NCI-H774 (cell line): ENCODE measurements at places on chromosomes 4 and X.

DNA sequence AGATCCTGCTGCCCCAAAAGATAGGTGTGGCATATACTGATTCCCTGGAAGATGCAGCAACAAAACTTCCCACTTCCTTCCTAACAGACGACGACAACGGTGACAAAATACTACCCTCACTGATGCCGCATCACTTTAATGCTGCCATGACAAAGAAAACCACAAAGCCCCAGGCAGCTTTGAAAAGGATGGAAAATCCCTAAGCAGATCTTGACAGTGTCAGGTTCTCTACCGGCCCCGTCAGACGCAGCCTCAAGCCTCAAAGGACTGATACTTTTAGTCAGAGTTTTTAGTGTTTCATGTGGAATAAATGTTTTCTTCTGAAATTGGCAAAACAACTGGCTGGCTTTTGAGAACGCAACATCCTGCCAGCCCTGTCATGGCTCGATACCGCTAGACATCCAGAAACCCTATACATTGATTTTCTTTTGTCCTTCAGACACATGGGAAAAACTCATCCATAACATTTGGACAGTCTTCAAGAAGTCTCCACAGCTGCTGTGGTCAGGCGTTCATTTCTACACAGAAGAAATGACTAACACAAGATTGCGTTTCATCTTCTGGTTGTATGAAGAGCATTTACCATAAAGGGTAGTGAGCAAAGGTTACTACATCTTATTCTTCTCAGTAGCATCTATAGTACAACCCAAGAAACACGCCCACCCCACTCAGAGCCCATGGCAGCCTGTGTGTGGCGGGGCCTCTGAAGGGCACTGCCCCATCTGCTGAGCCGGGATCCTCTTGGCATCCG is 60.1 kb downstream of the GATB start:
- DNase-seq = no peak

DNA sequence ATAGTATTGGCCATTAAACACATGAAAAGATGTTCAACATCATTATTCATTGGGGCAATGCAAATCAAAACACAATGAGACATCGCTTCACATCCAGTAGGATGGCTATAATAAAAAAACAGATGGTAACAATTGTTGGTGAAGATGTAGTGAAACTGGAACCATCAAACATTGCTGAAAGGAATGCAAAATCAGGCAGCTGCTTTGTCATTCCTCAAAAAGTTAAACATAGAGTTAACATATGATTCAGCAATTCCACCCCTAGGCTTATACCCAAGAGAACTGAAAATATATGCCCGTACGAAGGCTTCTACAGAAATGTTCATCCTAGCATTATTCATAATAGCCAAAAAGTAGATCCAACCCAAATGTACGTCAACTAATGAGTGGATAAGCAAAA is 144.0 kb upstream of the NAP1L5 start:
- DNase-seq = no peak

GRCh38 chr4:182678590-182678989 is 238.6 kb downstream of the DCTD start:
- no peak for DNase-seq

DNA sequence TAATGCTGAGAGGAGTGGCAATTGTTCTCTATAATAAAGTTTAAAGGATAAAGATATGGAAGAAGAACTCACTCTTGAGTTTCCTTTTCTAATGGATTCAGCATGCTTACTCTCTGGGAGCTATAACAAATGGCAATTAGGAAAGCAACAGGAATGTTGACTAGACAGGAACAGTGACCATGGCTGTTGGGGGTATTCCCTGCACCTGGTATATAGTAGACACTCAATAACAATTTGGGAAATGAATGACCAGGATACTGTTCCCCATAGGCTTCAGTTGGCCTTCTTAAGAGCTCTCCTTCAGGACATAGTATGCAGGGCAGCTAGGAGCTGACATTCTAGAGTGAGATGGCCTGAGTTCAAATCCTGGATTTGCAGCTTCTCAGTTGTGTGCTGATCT is 1.8 kb downstream of the LIMCH1 start:
- DNase-seq = no peak

- DNase-seq = no peak
Observed at GRCh38 chr4:30256116-30256832, 463.9 kb upstream of the PCDH7 start.

GRCh38 chr4:140675599-140676231 is 80.5 kb downstream of the TBC1D9 start:
- no peak for DNase-seq

DNA sequence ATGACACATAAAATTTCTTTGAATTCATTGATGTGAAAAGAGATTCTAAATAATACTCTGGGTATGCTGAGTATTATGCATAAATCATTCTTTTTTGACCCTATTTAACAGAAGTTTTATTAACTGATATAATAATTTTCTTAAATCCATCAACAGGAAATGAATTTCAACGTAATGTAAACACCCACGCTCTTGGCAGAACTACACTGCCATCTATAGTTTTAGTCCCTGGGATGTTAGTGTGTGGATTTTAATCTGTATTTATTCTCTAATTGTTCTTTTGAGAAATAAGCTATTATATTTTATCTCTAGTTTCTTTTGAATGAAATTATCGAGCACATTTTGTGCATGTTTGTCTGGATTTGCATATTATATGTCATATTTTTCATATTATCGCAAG is 666.8 kb upstream of the NDST4 start:
- DNase-seq = no peak

DNA sequence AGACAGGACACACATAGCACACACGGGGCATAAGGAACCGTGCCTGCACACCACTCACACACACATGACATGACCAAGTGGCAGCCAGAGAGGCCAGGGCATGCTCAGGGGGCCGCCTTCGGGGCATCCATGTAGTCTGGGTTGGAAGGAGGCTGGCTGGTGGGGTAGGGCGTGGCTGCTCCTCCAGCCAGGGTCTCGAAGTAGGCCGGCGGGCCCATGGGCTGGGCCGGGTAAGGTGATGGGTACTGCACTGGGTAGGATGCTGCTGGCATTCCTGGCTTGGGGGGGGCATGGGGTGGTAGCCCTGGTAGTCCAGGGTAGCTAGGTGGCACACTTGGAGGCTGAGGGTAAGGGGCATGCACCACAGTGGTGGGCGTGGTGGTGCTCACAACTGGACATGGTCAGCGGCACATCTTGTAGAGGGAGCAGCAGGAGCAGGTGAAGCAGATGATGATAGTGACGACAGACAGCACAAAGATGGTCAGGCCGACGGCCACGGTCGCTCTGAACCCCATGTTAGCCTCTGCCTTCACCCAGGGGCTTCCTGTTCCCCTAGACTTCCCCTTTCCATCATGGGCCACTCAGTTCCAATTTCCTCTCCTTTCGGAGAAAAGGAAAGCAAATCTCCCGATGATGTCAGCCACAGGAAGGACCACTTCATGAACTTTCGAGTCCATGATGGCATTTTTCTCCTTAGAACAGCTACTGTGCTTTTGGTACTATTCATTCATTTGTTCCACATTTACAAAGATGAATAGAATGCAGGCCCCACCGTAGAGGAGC is 10.9 kb upstream of the DDX3X start:
- DNase-seq = no peak

DNA sequence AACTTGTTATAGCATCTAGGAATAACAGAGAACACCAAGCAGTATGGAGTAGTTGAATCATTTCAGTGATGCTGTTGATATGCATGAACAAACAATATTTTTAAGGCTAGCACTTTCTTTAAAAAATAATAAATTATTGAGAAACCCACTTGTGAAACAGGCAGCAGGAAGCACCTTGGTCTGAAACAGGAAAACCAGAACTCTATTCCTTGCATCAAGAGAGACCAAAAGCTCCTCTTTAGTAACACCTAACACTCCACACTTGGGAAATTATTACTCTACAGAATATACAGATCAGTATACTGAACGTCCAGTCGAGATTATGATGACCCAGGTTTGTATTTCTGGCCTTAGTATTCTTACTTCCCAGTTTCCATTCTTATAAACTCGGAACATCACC is 129.0 kb downstream of the ARAP2 start:
- no peak for DNase-seq

DNA sequence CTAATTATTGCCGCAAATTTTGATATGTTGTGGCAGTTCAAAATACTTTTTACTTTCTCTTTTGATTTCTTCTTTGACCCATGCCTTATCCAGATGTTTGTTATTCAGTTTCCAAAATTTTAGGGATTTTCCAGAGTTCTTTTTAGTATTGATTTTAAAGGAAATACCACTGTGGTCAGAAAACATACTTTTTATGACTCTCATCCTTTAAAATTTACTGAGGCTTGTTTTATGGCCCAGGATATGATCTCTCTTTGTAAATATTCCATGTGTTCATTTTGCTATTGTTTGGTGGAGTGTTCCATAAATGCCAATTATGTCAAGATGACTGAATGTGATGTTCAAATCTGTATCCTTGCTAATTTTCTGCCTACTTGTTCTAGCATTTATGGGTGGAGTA is 272.3 kb upstream of the DIPK2B start:
- no peak for DNase-seq

GRCh38 chr4:14841801-14842768 is 160.2 kb upstream of the CPEB2 start:
- no peak for DNase-seq

- DNase-seq = no peak
Observed at GRCh38 chr4:162684998-162685397, 481.7 kb downstream of the NAF1 start.

GRCh38 chrX:118983513-118983912 is 9.1 kb downstream of the LONRF3 start:
- no peak for DNase-seq

GRCh38 chrX:42954880-42955279 is 176.9 kb upstream of the PPP1R2C start:
- DNase-seq = no peak

DNA sequence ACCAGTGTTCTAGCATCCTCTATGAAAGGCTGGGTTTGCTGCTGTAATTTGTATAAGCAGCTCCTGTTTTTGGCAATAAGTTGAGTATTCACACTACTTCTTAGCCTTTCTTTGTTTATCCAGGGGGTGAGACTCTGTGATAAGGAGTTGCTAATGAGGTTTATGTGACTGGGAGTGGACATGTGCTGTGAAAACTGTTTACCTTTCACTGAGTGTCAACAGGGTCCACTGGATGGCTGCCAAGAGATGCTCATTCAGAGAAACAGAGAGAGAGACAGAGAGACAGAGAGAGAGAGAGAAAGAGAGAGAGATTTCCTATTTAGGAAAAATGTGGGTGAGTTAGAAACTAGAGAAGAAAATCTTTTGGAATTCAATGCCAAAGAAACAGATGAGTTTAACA is 233.9 kb downstream of the CHIC2 start:
- no peak for DNase-seq
